Sciatic nerve (tissue), 2 donors: ENCODE measurements at places on chromosomes 4 and X.
A peak's percentile ranks its signal among the peaks of the same experiment; 100 is the strongest.

GRCh38 chr4:23882976-23883531 is 6.8 kb downstream of the PPARGC1A start:
- no peak for DNase-seq

GRCh38 chr4:77204621-77205020 is 47.6 kb downstream of the CCNG2 start:
- no peak for DNase-seq

DNA sequence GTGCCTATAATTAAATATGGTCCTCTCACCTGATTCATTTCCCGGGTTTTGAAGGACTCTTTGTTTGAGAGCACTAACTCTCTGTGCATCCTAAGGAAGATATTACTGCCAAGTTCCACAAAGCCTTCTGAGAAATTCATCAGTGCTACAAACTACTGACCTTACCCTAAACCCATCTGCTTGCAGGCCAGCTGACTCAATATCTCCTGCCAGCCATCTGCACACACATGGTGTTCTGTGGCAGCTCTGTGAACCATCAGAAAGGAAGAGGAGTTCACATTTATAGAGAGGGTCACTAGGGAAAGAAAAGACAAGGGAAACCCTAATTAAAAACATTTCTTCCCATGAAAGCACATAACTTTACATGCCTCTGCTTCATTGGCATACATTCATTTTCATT is 156.7 kb downstream of the ATP10D start:
- no peak for DNase-seq

DNA sequence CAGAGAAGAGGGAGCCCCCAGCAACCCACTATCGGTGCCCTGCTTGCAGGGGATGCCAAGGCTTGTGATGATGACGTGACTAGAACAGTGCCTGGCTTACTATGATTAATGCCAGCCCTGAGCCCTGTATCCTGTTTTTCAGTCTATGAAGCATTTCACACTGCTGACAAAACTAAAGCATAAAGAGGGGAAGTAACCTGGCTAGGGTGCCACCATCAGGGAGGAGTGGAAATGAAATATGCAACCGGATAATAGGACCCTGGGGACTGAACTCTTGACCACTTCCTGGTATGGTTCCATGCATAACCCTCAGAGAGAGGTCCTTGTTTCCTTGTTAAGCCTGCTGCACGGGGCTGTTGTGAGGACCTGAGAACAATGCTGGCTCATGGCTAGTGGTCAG is 50.3 kb downstream of the MED28 start:
- DNase-seq, result no peak

GRCh38 chrX:10902001-10902400 is 209.1 kb upstream of the HCCS start:
- DNase-seq, result no peak

- no peak for DNase-seq
Observed at GRCh38 chr4:113131621-113132020, 82.2 kb downstream of the ANK2 start.

DNA sequence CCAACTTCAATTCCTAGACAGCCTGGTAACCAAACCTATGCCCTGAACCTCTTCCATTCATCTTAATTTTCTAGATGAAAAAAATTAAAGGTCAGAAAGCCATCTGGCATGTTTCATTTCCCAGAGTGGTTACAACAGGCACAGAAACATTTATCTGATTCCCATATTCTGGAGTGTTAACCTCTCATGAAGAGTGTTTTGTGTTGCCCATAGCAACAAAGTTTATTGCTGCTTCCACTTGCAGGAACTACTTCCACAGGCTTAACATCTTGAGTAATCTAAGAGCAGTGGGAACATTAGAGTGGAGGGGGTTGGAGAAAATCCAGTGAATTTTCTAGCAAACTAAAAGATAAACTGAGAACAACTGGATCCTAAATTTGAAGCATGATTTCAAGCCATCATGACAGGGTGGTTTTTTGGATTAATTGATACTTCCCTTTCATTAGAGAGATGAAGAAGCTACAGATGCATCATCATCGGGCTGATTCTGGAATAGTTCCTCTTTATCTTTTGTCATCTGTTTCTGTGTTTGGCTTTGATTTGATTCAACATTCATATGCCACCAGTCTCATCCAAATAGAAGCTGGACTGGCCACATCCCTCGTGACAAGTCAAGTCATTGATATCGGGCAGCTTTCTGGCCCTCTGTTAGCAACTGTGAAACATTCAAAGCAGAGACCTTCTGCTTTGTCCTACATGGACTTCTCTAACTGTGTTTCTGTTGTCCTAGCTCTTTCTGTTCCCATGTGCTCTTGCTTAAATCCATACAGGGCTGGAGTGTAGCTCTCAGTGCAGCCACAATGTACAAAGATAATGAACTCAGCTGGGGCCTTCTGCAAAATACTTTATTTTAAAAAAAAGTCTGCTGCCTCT is 167.3 kb downstream of the MID1IP1 start:
- no peak for DNase-seq

- DNase-seq, result no peak
Observed at GRCh38 chrX:31099536-31100090, 27.8 kb upstream of the FTHL17 start.

- DNase-seq, result no peak
Observed at GRCh38 chr4:17115583-17115982, 217.1 kb upstream of the LDB2 start.

DNA sequence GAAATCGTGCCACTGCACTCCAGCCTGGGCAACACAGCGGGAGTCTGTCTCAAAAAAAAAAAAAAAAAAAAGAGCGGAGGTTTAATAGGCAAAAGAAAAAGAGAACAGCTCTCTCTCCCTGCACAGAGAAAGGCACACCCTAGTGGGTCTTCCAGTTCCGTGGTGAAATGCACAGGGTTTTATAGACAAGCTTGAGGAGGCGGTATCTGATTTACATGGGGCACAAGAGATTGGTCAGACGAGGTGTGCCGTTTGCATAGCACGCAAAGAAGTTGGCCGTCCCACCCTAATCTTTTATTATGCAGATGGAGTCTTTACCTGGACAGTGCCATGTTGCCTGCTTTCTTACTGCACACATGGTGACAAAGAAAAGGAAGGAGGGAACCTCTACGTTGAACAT is 33.5 kb upstream of the REST start:
- no peak for DNase-seq

- DNase-seq, result no peak
Observed at GRCh38 chr4:163157157-163157556, 9.5 kb downstream of the NAF1 start.

DNA sequence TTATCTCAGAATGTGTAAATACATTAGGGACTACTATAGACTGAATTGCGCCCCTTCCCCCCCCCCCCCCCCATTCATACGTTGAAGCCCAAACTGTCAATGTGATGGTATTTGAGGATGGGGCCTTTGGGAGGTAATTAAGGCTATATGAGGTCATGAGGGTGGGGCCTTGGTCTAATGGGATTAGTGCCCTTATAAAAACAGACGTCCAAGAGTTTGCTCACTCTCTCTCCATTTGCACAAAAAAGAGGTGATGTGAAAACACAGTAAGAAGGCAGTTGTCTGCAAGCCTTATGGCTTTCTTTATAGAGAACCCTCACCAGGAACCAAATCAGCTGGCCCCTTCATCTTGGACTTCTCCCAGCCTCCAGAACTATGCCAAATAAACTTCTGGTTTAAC is 15.3 kb downstream of the SPACA5 start:
- DNase-seq, result no peak

DNA sequence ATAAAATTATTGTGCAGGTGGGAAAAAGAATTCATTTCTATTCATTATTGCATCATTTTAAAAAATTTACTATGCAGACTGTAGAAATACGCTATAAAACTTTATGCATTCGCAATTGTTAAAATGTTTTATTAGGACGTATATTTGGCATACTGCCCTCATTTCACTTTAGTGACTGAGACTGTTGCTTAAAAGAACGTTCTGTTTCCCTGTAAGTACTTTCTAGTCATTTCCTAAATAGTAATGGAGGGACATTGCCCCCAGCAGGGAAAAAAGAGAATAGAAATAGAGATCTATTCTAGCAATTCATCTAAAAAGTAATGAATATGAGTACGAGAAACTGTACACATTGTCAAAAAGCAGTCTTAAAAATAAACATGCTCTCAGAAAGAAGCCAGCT is 1295.8 kb upstream of the TENM3 start:
- DNase-seq, result no peak

GRCh38 chr4:145307763-145308430 is 127.5 kb upstream of the OTUD4 start:
- DNase-seq, result no peak

DNA sequence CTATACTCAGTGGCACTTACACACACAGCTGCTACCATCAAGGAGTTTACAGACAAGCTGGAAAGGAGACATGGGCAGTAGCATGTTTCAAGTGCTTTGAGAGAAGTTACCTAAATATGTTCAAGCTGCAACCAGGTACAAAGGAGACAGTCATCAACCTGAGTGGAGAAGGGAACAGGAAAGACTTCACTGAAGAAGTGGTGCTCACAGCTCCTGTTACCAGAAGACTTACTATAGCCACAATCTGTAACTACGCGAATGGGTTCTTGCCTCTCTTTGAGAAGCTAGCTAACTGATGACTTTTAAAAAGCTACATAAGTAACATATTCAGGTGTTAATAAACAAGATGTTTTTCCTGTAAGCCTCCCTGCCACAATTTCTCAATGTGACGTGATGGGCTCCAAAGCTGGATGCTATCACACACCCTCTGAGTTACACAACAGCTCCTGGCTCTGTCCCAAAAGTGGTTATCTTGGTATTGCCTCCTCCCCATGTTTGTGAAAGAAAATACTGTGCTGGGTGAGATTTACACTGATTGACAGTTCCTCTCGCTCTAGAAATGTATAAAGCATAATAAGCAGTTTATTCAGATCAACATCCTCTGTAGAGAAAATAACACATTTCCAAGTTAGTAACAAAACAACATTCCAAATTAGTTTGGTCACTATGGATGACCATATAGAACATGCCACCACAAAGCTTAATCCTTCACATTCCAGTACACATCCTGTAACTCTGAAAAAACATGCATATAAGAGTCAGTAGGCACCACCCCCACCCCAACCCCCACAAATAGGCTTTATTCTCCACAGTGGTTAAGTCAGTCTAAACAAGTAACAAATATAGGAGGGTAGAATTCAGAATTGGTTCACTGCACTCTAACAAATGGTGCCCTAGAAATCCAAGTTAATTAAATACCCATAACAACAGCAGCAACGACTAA is 81.8 kb downstream of the FRYL start:
- DNase-seq, result peak; percentile 70

DNA sequence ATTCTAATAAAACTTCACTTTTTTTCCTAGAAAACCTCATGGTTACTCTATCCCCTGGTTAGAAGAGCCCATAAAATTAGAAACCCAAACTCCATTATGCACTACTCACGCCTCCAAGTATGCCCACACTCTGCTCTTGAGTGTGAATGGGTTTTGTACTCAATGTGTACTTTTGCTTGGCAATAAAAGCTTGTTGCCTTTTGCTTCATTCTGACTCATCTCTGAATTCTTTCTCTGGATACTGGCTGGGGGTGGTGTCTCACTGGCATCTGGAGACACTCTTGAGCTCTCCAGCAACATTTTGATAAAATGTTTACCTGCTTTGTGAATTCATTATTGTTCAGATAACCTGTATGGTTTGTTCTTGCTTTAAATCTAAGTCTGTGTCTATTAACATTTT is 963.3 kb downstream of the TRAM1L1 start:
- no peak for DNase-seq

- no peak for DNase-seq
Observed at GRCh38 chr4:79991601-79992000, 81.4 kb downstream of the ANTXR2 start.

DNA sequence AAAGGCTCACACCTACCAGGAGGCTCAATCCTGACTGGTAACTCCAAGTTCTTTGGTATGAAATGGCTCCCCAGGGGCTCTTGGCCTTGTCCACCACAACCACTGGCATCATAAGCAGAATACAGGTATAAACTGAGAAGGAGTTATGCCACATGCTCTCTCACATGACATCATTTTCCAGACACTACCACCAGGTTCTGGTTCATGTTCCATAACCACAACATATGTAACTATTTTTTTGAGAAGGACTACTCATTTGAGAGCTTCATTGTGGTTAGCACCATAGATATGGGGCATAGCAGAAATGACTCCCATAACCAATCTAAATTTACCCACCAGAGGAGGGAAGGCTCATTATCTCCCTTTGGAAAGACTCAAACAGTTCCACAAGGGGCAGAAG is 19.6 kb downstream of the PRDM5 start:
- DNase-seq, result no peak

DNA sequence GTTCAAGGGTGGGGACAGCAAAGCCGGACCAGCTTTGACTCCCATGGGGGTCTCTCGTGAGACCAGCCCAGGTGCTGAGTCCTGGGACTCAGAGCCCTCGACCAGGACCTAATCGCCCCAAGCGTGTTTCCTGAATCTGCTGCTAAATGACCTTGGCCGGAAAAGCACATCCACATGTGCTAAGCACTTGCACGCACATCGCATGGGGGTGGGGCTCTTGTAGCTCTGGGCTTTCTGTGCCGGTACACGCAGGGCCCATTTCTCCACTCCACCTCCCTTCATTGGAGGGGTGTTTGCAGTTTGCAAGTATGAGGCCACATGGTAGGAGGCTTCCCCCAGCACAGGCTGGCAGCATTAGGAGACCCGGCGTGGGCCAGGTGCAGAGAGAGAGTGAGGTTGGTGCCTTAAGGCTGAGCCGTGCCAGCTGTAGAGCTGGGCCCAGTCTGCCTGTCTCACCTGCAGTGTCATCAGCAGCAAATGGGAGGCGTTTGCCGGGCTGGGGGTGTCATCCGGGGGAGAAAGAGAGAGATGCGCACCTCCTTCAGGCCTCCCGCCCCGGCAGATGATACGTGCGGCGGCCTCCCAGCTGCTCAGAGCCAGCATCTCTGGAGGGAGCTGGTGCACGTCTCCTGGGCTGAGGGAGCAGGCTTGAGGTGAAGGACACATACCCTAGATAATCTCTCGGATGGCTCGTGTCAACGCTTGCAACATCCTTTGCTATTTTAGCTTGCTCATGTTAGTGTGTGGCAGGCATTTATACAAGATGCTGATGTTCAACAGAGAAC is 45.2 kb upstream of the CLCN4 start:
- DNase-seq, result no peak

- DNase-seq, result peak; percentile 39
Observed at GRCh38 chr4:917466-917865, 14.7 kb downstream of the GAK start.

DNA sequence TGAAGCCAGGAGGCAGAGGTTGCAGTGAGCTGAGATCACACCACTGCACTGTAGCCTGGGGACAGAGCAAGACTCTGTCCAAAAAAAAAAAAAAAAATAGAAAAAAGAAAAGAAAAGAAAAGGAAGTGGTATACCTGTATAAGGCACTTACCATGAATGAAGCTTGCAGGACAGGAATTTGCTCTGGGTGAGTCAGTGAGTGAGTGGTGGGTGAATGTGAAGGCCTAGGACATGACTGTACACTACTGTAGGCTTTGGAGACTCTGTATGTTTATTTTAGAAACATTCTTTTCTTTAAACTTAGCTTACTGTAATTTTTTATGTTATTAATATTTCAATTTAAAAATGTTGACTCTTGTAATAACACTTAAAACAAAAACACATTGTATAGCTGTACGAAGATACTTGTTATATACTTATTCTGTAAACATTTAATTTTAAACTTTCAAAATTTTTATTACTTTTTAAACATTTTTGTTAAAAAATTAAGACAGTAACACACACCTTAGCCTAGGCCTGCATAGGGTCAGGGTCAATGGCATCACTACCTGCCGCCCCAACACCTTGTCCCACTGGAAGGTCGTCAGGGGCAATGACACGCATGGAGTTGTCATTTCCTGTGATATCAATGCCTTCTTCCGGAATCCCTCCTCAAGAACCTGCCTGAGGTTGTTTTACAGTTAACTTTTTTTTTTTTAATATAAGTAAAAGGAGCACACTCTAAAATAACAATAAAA is 78.7 kb downstream of the CLNK start:
- no peak for DNase-seq

GRCh38 chr4:52877694-52878093 is 15.6 kb downstream of the RASL11B start:
- DNase-seq, result no peak
